ENCODE measurements at places on chromosomes 2 and 18. TPM values are rescaled to one million over a fixed set of nuclear protein-coding genes. Genes with fewer than 3 reads are reported as not detected.
A peak's percentile ranks its signal among the peaks of the same experiment; 100 is the strongest.

EIF5B gene
- total RNA-seq = 29.7 TPM

DNA sequence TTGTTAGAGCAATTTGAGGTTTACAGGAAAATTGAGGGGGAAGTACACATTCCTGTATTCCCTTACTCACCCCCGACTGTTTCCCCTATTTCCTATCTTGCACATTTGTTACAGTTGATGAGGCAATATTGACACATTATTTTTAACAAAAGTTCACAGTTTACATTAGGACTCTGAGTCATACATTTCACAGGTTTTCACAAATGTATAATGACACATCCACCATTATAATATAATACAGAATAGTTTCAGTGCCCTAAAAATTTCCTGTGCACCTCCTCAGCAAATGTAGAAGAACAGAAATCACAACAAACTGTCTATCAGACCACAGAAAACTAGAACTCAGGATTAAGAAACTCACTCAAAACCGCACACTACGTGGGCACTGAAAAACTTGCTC lies 160.6 kb upstream of the RMP24 start:
- DNase-seq = no peak

GRCh38 chr2:4381049-4381448 lies 677.7 kb downstream of the DCDC2C start:
- no peak for DNase-seq

DNA sequence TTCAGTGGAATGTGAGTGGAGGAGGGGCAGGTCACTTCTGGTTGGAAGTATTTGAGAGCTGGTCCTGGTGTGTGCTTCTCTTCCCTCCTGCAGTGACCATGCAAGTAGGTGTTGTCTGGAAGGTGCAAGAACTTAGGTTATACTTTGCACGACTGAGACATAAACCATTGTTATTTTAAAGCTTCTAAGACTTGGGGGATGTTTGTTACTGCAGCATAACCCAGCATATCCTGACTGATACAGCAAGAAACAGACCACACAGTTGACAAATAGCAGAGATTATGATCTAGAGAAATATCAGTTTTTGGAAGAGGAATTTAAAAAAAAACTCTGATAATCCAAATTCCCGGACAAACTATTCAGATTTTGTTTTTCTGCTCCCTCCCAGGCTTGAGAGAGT lies 130.8 kb downstream of the ACTR3 start:
- no peak for DNase-seq

GRCh38 chr18:6681331-6681875 lies 48.1 kb upstream of the ARHGAP28 start:
- DNase-seq = peak; percentile 22

TMEM198 gene
- 8.0 TPM for total RNA-seq

- DNase-seq = no peak
Measured at GRCh38 chr2:80461505-80462197, 157.1 kb upstream of the LRRTM1 start.

GRCh38 chr2:12715258-12716031 lies 1.3 kb upstream of the TRIB2 start:
- no peak for DNase-seq

GRCh38 chr2:240363746-240364581 lies 71.5 kb upstream of the GPC1 start:
- no peak for DNase-seq

DNA sequence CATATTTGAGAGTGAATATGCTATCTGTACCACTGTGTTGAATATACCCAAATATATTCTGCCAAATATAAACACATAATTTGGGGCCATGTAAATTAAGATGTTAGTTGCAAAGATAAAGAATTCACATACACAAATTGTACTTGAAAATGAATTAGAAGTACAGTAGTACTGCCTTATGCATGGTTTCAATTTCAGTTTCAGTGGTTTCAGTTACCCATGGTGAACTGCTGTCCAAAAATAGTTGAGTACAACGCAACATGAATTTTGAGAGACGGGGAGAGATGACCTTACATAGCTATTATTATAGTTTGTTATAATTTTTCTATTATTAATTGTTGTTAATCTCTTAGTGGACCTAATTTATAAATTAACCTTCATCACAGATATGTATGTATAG lies 1313.0 kb upstream of the FAM98A start:
- DNase-seq = no peak

- peak; percentile 80 for DNase-seq
Measured at GRCh38 chr2:16093639-16094529, 153.5 kb downstream of the MYCN start.

DNA sequence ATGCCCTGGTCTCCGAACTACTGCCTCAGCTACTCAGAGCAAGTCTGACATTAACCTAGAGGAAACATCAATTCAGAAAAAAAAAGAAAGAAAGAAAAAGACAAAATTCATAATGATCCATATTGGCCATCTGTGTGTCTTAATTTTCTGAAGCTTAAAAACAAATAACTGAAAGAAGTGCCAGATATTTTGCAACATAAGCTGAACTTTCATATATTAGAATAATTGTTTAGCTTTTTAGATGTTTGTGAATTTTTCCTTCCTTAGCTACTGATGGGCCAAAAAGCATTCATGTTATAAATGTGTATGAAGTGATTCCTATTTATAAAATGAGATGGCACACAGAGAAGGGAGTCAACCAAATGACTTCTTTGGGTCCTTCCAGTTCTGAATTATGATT lies 555.0 kb upstream of the CHAC2 start:
- no peak for DNase-seq

DNA sequence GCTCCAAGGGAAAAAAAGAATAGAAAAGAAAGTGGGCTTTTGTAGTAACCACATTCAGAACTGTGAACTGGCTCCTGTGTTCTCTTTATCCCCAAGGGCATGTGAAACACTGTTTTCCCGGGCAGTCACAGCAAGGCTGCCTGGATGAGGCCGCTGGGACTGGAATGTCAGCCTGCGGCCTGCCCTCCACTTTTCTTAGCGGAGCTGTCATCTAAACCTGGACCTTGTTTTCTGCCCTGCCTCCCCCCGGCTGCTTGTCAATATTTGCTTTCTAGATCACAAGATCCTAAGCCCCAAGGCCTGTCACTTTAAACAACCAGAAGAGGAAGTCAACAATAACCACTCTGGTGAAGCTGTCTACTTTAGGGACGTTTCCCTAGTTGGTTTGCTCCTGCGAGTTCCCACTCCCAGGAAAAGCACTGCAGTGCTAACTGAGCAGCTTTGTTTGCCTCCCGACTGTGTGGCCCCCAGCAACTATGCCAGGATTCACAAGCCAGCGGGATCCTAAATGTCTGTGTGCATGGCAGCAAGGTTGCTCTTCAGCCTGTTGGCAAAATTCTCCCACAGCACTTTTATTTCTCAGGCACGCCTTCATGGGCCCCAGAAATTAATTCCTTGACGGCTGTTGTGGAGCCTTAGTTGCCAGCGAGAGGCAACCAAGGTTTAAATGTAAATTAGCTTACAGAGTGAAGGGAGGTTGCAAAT lies 30.6 kb downstream of the SOWAHC start:
- peak; percentile 85 for DNase-seq

CNGA3 gene
- total RNA-seq = 0.13 TPM

Data from hepatocyte (in vitro differentiated cells).